ENCODE measurements at places on chromosomes 5 and 9. TPM values are rescaled to one million over a fixed set of nuclear protein-coding genes. Genes with fewer than 3 reads are reported as not detected.

PLAC8L1 gene
- 0.87 TPM for total RNA-seq

DNA sequence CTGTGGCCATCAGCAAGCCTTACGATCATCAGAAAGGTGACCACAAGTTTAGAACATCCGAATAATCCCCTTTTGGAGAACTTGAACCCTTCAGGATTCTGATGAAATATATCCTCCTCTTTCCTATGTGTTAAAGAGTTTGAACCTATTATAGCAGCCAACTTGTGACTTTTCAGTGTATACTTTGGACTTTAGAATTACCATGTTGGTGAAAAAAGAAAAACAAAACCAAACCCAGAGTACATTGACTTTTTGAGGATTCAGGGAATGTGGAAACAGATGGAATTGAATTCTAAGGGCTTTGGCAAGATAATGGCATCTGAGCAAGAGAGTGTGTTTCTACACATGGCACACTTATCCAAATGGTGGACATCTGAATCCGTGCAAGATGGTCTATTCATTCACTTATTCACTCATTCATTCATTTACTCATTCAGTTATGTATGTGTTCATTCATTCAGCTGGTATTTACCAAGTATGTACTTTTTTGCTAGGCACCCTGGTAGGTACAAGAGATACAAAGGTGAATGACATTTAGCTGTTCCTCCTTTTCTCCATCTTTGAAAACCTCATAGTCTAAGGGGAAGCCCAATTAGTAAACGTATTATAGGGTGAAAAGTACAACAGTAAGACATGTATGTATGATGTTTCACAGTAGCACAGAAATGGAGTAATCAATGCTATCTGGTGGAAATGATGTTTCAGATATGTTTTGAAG lies 91.8 kb downstream of the PRDM6 start:
- no peaks in the 10 kb centered on the region for H3K36me3 ChIP-seq
- no peak overlapping the region for H3K4me3 ChIP-seq
- no peak for DNase-seq
- peaks cover 30% of the 10 kb centered on the region for H3K27me3 ChIP-seq
- no peak overlapping the region for H3K27ac ChIP-seq

ANKRD18B gene
- 0.33 TPM for total RNA-seq

- no peaks in the 10 kb centered on the region for H3K36me3 ChIP-seq
- peaks cover 13% of the 10 kb centered on the region for H3K4me1 ChIP-seq
- H3K27ac ChIP-seq: peak overlapping the region; percentile 42
- peak; percentile 51 for DNase-seq
- peaks cover 8% of the 10 kb centered on the region for H3K27me3 ChIP-seq
Measured at GRCh38 chr5:36724467-36725332, 118.3 kb downstream of the SLC1A3 start.

GRCh38 chr9:115349542-115349941 lies 231.6 kb upstream of the TNC start:
- H3K4me1 ChIP-seq: peaks cover 5% of the 10 kb centered on the region
- H3K27ac ChIP-seq: no peak overlapping the region
- no peaks in the 10 kb centered on the region for H3K27me3 ChIP-seq
- DNase-seq: no peak
- H3K36me3 ChIP-seq: no peaks in the 10 kb centered on the region

DNA sequence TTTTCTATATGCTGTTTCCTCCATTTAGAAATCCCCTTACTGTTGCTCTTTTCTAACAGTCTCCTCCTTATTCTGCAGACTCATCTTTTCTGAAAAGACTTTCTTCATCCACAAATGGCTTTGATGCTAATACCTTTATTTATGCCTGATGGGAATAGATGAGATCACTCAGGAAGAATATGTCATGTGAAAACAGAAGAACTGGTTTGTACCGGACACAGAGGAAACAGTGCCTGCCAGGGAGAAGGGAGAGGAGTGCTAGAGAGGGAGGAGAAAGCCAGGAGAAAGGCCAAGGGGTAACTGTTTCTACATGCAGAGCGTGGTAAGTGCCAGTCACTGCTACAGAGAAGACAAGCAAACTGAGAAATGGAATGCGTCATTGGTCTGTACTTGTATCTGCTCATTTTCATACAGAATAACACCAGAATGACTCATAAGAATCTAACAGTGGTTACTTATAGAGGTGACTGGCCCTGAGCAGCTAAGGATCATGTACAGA lies 45.9 kb upstream of the PJA2 start:
- no peak overlapping the region for H3K4me3 ChIP-seq
- H3K27ac ChIP-seq: peak overlapping the region; percentile 7
- H3K4me1 ChIP-seq: peaks cover 9% of the 10 kb centered on the region

DNA sequence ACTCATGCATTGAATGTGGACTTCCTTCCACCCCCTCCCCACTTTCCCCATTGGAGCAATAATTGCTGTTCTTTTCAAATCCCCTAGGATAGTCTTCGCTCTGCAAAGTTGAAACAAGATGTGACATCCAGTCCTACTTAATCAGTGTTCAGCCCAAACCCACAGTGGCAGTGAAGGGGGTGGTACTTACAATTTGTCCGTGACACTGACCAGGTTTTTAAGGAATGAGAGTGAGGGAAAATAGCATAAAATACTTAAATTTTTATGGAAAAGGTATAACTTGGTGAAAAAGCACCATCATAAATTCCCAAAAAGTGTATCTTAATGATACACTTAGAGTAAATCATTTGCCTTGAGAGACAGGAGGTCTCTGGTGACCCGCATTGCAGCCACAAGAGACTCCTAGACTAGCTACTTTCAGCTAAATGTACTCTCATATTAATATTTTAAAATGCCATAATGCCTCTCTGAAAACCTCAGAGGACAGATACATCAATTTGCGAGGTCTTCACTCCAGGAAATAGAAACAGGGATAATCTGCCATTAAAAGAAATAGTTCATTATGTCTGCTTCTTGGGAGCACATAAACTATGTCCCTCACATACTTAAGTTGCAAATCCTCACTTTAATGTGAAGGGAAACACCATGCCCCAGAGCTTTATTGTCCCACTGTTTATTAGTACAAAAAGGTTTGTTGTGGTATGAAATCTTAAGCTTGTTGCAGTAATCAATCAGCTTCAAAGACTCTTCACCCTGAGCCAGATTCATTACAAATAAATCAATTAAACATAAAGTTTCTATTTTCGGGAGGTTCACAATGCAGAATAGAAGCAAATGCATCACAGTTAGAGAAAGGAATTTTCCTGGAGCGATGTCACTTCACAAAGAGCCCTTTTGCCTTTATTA lies 343.6 kb upstream of the ISL1 start:
- no peak overlapping the region for H3K27ac ChIP-seq
- H3K4me1 ChIP-seq: no peaks in the 10 kb centered on the region
- H3K27me3 ChIP-seq: no peaks in the 10 kb centered on the region
- H3K4me3 ChIP-seq: no peak overlapping the region

GRCh38 chr5:10330511-10331230 lies 22.8 kb upstream of the MARCHF6 start:
- no peak for DNase-seq
- H3K4me3 ChIP-seq: no peak overlapping the region
- H3K4me1 ChIP-seq: peaks cover 17% of the 10 kb centered on the region
- no peak overlapping the region for H3K27ac ChIP-seq
- no peaks in the 10 kb centered on the region for H3K36me3 ChIP-seq
- peaks cover 56% of the 10 kb centered on the region for H3K27me3 ChIP-seq

PHAX gene
- total RNA-seq: 47.1 TPM

DNA sequence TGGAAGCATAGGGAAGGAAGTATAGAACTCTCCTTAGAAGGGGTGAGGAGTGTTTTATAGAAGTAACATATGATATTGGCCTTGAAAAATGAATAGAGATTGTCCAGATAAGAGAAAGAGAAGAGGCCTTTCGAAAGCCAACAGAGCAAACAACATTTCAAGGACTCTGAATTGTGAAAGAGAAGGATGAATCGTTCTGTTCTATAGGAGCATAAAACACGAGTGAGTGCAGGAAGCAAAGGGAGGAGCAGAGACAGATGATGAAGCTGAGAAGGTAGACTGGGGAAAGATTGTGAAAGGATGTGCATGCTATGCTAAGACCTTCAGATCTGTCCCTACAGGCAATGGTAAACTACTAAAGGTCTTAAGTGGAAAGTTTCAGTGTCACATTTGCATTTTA lies 271.0 kb downstream of the TMEM161B start:
- no peaks in the 10 kb centered on the region for H3K4me1 ChIP-seq
- no peak for DNase-seq
- no peaks in the 10 kb centered on the region for H3K27me3 ChIP-seq
- no peak overlapping the region for H3K4me3 ChIP-seq
- no peak overlapping the region for H3K27ac ChIP-seq

- no peak overlapping the region for H3K27ac ChIP-seq
- no peaks in the 10 kb centered on the region for H3K36me3 ChIP-seq
- H3K27me3 ChIP-seq: no peaks in the 10 kb centered on the region
- H3K4me3 ChIP-seq: no peak overlapping the region
Measured at GRCh38 chr5:164637931-164638521, 1132.6 kb downstream of the MAT2B start.
